ENCODE measurements at places on chromosomes 3 and 15.

DNA sequence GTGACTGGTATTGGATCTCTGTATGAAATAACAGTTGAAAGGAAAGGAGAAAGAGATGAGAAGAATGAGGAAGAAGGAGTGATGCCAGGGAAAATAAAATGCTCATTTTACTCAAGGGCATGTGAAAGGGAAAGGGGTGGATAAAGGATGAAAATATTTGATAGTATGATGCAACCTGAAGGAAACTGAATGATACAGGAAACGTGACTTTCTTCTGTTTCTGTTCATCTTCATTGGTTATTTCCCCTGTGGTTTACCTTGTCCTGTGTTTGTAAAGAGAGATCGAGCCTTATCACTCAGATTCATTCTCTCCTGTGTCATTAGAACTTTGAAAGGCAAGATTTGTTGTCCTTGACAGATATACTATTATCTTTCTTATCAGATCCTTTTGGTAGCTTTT lies 243.6 kb upstream of the SLITRK3 start:
- DNase-seq = no peak

GRCh38 chr3:187920030-187920429 lies 174.8 kb upstream of the BCL6 start:
- DNase-seq = no peak

DNA sequence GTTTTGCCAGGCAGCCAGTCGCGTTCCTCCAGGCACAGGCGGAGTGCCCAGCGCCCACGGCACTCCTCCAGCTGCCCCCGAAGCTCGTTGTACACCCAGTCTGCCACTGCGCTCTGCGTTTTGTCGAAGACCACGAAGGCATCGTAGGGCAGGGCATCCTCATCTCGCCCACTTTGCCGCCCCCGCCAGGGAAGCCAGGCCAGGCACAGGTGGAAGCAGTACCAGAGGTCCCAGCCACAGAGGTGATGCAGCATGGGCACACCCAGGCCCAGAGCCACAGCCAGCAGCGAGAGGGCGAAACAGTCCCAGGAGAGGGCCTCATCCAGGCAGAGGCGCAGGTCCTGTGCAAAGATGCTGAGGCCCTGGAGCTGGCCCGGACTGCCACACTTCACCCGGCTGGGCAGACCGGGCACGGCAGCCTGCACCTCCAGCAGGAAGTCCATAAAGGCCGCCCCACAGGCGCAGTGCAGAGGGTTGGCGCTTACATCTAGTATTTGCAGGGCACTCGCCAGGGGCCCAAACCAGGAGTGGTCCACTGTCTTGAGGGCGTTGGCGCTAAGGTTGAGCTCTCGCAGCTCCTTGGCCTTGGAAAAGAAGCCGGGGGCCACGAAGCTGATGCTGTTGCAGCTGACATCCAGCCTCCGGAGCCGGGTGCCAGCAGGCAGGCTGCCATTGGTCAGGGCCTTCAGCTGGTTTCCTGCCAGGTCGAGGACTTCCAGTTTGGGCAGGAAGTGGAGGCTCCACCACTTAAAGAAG lies 3.7 kb downstream of the TLR9 start:
- DNase-seq = no peak

- no peak for DNase-seq
Observed at GRCh38 chr3:127771746-127772145, 50.6 kb downstream of the MGLL start.

DNA sequence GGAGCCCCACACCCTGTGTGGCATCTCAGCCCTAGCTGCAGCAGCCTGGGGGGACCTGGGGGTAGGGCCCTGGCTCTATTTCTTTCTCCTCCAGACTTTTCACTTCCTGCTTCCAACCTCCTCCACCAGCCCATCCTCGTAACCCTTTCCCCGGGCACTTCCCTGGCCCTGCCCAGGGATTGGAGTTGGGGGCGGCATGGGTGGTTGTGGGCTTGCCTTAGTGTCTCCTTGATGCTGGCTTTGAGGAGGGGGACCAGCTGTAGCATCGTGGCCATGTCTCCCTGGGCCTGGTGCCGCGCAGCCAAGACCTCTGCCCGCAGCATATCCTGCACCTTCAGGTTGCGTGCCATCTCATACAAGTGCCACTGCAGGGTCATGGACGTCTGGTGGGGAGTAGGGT lies 28.1 kb downstream of the CYP11A1 start:
- no peak for DNase-seq

- DNase-seq = no peak
Observed at GRCh38 chr3:45057557-45057956, 31.5 kb downstream of the CLEC3B start.

DNA sequence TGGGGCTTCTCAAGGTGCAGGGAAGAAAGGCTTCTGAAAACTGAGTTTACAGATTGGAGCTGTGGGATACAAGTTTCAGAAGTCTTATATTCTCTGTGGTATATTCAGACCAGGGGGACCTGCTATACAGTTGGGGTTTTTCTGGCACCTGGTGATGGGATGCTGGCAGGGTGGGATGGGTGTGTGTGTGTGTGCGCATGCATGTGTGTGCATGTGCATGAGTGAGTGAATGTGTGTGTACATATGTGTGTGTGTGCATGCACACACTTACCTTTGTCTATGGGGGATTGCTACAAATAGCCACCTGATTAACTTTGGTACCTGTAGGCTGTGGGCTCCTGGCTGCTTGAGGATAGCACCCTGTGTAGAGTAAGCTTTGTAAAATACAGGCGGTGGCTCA lies 131.4 kb downstream of the PDCD6IP start:
- DNase-seq = no peak

DNA sequence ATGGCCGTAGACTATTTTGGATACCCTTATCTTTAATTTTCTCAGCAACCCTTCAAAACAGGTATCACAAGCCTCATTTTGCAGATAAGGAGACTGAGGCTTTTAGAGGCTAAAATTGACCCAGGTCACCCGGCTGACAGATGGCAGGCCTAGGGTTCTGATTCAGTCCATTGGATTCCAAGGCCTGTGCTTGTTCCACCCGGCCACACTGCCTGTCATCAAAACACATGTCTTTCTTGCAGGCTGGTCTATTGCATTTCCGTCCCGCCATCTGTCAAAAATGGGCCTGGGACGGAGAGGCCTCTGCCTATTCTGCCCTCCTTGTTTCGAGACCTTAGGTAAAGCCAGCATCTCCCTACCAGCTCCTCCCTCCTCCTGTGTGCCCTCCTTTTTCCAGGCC lies 8.1 kb downstream of the INAFM2 start:
- DNase-seq = no peak

DNA sequence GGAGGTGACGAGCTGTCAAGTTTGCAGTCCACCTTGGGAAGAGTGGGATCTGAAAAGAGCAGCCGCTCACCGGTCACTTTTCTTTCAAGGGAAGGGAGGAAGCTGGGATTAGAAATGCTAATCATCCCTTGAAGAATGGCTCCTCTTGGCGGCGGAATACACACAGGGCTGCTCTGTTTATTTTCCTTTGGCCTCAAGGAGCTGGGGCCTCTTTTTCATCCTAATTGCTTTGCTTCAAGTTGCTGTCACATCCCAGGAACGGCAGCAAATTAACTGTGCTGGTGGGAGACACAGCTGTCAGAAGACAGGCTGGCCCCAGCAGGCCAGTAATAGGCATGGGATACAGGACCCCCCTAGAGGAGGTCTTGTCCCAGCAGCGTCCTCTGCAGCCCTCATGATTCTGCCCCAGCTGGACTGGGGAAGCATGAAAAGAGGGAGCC lies 6.7 kb downstream of the KBTBD13 start:
- no peak for DNase-seq

GRCh38 chr3:183131186-183131725 lies 31.3 kb downstream of the LAMP3 start:
- DNase-seq = no peak

DNA sequence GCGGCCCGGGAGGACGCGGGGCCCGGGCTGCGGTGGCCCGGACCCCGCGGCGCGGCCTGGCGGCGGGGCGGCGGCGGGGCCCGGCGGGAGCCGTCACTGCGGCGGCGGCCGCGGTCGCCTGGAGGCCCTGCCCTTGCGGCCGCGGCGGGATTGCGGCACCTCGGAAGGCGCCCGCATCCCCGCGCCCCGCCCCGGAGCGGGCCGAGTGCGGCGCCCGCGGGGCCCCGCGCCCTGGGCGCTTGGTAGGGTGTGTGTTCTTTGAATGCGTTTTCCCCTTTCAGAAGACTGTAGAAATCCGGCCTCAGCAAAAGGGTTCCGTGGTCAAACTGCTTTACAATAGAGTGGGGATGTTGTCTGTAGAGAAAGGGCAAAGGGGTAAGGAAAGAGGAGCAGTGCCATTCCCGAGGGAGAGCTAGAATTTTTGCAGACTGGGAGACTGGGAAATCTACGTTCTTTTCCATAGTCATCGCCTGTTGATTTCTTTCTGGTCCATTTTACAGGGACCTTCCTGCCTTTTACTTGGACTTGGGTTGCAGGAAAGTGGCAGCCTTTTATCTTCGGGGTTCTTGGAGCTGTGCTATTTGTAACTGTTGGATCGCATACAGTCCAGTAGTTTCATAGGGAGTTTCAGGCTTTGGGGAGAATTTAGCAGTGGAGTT lies 630 bp downstream of the SNRK start:
- no peak for DNase-seq

- DNase-seq = no peak
Observed at GRCh38 chr15:93126599-93126998, 37.6 kb upstream of the RGMA start.

- DNase-seq = no peak
Observed at GRCh38 chr3:197309528-197310361, 11.3 kb upstream of the DLG1 start.
